Left ventricle myocardium superior (tissue), 1 donor: ENCODE measurements at places on chromosomes 12 and 14.

DNA sequence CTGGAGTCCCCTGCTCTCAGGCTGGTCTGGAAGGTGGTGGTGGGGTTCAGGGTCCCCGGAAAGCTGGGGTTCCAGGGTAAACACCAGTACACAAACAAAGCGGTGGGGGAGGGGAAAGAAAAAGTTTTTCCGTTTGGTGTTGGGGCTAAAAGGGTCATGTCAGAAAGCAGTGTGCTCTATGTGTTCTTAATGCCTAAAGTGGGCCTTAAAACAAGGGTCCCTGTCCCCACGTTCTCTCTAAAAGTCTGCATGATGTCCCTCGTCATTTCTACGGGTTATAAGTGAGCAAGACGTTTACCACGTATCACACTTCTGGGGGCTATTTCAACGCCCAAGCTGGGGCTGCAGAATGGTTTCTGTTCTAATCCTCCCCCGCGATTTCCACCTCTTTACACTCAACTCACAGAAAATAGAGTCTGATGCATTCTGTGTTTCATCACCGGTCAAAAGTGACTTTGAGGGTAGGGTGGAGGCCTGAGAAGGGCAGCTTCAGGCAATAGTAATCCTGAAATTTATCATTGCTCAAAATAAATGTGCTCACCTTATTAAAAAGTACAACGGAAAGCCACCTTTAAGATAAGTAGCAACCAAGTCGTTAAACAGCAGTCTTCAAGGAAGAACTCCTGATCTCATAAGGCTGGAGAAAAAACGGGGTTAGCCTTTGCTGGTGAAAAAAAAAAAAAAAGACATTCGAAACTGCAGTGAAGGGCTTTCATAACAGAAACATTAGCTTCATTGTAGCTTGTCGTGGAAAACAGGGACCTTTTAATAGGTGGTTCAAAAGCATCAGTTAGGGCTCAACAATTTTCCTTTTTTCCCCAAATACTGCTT lies 63.9 kb upstream of the PTGR2 start:
- DNase-seq, result no peak

- no peak for DNase-seq
These were observed 347.2 kb downstream of the CCDC91 start for GRCh38 chr12:28537474-28537873.

GRCh38 chr12:120238839-120239445 lies 26.6 kb downstream of the PXN start:
- no peak for DNase-seq

- DNase-seq, result no peak
These were observed 22.7 kb upstream of the TEX22 start for GRCh38 chr14:105375635-105376057.

DNA sequence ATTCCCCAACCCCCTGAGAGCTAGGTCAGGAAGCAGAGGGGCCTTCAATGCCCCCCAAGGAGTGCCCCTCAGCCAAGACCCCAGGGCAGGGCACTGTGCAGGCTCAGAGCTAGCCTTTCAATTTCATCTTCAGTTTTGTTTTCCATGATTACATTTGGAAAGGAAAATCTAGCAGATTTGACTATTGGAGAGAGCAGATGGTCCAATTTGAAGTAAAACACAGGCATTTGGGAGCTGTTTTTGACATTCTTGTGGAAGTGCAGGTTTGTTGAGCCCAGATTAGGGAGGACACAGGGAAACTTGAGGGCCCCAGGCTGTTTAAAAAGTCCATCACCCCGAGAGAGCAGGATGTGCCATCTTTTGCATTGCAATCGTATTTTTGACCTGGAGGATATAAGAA lies 58.6 kb upstream of the GPATCH2L start:
- DNase-seq, result no peak

DNA sequence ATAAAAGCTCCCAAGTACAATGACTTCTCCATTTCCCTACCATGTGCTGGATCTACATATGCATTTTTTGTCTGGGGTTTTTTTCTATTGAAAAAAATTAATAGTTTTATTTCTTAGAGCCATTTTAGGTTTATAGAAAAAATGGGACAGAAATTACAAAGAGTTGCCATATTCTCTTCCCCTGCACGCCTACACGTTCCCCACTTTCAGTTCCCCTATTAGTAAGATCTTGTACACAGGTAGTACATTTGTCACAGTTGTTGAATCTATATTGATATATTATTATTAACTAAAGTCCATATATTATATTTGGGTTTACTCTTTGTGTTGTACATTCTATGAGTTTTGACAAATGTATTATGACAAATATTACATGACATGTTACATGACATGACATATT lies 35.7 kb downstream of the SIX6 start:
- no peak for DNase-seq

DNA sequence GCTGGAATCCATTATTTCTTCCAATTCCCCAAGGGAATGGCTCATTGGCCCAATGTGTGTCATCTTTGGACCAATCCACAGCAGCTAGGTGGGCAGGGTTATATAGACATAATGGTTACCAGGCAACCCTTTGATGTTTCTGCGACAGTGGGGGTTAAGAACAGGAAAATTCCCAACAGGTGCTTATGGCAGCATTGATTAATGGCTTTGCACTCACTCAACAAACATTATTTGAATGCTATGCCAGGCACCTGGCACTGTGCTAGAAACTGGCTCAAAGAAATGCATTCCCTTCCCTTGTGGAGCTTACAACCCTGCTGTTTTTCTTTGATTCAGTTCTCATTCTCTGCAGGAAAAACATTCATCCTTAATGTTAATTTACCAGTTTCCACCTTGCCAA lies 1221.0 kb downstream of the AACS start:
- DNase-seq, result no peak

- no peak for DNase-seq
These were observed 11.9 kb downstream of the GLTP start for GRCh38 chr12:109868182-109869051.

DNA sequence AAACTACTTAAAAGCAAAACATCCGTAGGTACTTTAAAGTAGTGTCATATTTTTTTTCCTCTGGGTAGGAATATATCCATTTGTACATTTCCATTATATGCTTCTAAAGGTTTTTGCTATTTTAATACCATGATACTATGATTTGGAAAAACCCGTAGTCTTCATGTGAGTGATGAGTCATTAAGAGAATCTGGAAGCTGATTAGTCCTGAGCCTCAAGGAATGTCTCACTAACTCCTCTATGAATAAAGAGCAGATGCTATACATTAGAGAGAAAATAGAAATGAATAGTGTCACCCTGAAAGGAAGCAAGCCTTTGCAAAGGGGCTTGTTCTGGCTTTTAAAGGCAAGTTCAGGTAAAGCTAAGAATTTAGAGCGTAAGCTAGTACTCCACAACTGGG lies 432.1 kb downstream of the CCDC91 start:
- DNase-seq, result no peak

DNA sequence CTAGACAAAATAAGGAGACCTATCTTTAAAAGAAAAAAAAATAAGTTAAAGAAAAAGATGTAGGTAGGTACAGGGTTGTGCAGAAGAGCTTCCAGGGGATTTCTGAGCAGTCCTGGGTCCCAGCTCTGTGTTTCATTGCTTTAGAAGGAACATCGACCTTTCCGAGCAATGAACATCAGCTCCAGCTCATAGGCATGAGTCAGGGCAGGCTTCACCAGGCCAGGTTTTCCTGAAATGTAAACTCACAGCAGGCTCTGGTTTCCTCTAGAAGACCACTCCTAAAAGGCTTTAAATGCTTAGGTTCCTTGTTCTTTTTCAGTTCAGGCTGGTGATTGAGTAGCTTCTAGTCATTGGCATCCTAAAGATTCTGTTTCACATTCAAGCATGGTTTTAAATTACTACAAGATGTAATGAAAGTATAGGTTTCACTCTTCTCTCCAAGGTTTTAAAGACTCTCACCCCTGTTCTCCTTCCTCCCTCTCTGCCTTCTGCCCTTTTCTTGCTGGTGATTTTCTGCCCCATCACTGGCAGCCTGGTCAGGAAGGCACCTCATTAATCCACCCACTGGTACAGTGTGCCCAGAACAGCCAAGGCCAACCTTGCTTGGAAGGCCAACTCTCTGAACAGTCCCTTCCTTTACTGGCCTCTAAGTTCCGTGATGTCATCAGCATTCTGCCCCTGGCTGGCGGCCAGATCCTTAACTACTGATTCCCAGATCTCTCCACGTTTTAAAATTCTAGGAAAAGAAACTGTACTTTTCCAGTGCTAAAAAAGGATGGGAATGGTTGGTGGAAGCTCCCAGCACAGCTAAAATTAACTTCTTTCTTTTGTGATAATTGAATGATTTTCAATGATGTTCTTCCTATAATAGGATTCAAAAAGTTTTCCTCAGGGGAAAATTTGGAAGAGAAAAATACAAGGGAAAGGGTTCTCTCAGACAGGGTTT lies 109.4 kb upstream of the HIF1A start:
- DNase-seq, result peak; percentile 83

DNA sequence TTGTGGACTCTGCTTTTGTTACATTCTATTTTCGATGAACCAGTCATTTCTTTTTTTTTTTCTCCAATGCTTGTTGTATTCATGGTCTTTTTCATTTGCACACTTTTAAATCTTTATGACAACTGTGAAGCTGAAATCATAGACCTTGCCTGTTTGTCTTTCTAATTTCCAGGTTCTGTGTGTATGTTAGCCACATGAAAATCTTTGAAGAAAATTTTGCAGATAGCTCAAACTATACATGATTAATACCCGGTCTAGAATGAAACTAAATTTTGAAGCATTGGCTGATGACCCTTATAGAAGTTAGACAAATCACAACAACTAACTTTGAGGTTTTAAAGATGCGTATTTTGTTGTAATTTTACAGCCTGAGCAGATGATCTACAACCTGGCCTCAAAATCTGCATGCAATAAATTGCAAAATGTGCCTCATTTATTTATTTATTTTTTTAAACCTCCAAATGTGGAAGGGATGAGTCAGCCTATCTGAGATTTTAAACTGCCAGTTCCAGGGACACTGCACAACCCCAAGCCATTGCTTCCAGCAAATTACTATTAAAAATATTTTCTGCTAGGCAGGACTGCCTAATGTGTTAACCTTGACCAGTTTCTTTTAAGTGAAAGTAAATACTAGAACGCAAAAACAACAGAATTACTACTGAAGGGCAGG lies 96.3 kb upstream of the NAV3 start:
- DNase-seq, result no peak

DNA sequence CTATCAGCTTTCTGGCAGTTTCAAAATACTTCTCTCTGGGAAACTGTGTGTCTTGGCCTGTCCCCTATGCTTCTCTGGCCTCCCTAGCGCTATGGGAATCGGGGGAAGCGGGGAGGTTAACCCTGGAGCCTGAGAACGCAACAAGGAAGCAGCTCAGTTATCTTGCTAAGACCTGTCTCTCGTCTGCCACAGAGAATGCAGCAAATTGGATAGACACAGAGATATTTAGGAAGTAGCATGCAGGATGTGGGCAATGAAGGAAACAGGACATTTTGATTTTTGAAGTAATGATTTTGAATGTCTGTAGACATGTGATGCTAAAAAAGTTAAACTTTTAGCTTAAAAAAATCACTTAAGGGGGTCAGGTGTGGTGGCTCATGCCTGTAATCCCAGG lies 6.6 kb upstream of the CALCOCO1 start:
- no peak for DNase-seq

- peak; percentile 15 for DNase-seq
These were observed 4.0 kb downstream of the AHNAK2 start for GRCh38 chr14:104974146-104974541.

GRCh38 chr12:117875744-117876435 lies 92.9 kb downstream of the KSR2 start:
- no peak for DNase-seq

DNA sequence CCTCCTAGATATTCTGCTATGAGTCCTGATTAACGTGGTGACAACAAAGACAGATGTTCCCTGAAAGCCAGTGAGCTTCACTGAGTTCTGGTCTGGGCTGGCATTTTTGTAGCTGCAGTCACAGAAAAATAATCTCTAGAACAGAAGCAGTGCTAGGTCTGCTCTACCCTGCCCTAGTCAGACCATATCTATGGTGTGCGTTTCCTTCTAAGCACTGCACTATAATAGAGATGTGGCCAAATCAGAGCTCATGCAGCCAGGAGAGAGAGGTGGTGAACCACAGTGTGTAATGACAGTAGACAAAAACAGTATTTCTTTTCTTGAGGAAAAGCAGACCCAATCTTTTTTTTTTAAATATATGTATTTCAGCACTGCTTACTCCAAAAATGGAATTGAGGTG lies 76.3 kb downstream of the CMAS start:
- no peak for DNase-seq

- DNase-seq, result no peak
These were observed 10.6 kb downstream of the PHLDA1 start for GRCh38 chr12:76020731-76021672.

DNA sequence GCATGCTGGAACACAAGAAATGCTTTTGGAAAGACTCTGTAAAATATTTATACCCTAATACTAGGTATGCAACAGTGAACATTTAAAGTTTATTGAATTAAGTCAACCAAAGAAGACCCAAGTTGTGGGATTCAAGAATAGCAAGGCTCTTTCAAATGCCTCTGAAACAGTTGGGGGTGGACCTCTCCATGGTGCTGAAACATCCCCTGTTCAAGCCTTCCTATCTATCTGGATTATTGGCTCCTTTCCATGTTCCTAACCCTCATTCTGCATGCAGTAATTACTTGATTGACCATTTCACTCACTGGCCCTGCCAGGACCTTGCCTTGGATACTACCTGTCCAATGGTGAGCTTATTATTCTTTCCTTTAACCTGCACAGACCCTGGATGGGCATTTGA lies 349.7 kb downstream of the NRXN3 start:
- DNase-seq, result no peak

GRCh38 chr12:70543444-70543843 lies 93.8 kb downstream of the PTPRB start:
- no peak for DNase-seq

- no peak for DNase-seq
These were observed 479.7 kb upstream of the MGAT4C start for GRCh38 chr12:86735851-86736250.

DNA sequence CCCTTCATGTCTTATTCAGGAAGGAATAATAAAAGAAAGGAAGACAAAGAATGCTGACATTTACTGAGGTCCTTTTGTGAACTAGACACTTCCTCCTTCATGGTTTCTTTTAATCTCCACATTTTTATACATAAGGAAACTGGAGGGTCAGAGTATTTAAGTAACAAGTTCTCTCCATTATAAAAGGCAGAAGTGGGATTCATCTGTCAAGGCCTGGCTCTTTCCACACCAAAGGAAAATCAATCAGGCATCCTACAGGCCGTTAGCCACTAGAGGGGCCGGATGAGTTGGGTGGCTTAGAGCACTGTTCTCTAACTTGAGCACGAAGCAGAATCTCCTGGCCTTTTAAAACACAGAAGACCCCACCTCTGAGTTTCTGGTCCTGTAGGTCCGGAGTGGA lies 36.8 kb upstream of the NINJ2 start:
- DNase-seq, result no peak

- DNase-seq, result no peak
These were observed 202.2 kb downstream of the ATP23 start for GRCh38 chr12:58143498-58143995.

- DNase-seq, result no peak
These were observed 4.6 kb downstream of the FOXJ2 start for GRCh38 chr12:8037046-8037663.
